NCI-H187 treated with DMSO at 0.1 percent for 48 hours (cell line): ENCODE measurements at places on chromosomes 3 and 15.
A peak's percentile ranks its signal among the peaks of the same experiment; 100 is the strongest.

GRCh38 chr3:20975188-20975651, 775.8 kb downstream of the ZNF385D start:
- no peak for DNase-seq

DNA sequence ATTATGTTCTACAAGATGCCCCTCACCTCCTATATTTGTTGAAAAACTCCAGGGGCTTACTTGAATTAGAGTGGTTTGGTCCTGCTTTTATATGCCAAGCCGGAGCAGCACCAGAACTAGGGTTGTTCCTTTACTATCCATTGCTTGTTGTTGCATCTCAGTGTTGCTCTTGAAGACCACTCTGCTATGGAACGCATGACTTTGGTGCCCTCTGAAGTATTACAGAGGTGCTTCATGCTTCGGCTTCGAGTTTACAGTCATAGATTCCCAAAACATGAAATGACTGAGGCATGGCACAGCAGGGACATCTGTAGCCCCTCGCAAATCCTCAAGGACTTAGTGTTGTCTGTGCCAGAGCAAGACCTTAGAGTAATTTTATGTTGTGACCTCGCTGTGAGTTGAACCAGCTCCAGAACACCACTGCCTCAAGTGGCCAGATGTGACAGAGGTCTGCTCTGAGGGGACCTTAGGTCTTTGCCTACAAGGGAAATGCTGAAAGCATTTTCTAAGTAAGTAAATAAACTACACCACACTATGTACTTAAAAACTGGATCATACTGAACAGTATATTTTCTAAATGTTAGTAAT, 67.2 kb upstream of the SIAH2 start:
- DNase-seq, result no peak

DNA sequence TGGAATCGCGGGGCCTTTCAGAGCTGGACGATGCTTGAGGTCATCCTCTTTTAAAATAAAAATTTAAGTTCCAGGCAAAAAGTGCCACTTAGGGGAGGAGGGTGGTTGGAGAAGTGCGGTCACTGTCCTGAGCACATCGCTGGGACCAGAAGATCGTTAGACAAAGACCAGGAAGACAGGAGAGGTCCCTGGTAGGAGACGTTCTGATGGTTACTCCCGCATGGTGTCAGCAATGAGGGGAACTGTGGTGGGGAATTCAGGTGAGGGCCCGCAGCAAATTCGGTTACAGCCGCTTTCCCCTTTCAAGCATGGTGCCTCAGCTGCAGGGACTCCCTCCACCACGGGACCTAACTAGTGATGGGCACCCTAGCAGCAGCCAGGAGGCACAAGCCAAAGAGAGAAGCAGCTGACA, 1.0 kb upstream of the ISY1 start:
- DNase-seq, result no peak

- no peak for DNase-seq
These were observed 102.6 kb upstream of the BNIP2 start for GRCh38 chr15:59791755-59792154.

GRCh38 chr3:119625451-119626153, 27.9 kb downstream of the PLA1A start:
- DNase-seq, result no peak

GRCh38 chr3:129943020-129943419, 31.5 kb upstream of the TRH start:
- DNase-seq, result no peak

DNA sequence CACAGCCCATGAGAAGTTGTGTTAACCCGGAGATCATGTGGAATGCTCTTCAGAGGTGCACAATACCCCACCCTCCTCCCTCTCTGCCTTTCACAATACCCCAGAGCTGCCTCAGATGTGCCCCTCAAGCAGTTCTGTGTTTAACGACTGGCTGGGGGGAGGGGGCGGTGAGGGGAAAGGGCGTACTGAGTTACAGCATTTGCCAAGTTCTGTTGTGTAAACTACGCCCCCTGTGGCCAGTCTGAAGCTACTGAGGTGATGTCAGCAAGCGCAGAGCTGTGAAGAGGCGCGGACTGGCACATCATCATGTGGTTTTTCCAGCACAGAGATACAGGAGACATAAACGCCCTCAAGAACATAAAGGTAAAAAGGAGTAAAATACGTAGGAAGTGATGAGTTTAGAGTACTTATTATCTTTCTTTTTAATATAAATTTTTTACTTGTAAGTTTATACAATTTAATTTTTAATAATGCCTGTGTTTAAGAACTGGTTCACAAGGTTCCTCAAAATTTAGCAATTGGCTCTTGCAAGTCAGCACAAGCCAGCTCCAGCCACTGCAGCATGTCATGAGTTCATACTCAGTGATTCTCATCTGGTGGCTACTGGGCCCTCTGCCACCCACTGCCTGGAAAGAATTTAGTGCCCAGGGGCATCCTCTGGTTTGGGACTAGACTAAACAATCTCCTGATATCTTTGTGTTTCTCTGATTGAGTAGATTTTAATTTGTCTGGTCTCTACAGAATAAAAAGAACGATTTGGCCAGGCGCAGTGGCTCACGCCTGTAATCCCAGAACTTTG, 1.7 kb downstream of the EPB42 start:
- DNase-seq, result no peak

DNA sequence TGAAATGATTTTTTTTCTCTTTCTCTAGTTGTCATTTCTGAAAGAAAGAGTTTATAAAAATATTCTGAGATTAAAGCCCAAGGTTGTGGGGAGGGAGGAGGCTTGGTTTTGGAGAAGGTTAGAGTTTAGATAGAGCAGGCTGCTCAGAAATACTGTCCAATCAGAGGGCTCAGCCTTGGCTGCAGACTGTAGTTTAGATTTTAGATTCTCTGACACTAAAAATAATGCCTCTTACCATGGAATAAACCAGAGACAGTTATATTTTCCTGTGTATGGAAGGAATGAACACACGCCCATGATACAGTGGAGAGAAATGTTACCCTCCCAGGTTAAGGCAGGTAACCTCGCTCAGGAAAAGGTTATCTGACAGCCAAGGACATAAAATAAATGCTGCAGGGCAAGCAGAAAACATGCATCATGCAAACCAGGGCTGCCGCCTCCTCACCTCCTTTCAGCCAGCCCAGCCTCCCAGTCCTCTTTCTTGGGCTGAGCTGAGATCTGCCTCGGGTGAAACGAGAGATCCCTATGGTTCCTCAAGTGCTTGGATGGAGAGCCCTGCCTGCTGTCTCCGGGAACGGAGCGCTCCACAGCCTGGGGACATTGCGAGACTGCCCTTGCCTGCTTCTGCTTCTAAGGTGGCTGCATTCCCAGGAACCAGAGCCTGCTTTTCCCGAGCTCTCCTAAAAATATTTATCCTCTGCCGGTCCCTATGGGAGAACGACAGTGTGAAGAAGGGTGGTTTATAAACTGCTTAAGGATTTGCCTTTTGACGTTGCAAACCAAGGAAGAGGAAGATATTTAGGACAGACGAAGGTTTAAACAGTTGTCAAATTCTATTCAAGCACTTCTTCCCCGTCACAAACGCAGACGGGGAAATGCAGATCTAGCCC, 848 bp downstream of the NCEH1 start:
- peak; percentile 11 for DNase-seq

DNA sequence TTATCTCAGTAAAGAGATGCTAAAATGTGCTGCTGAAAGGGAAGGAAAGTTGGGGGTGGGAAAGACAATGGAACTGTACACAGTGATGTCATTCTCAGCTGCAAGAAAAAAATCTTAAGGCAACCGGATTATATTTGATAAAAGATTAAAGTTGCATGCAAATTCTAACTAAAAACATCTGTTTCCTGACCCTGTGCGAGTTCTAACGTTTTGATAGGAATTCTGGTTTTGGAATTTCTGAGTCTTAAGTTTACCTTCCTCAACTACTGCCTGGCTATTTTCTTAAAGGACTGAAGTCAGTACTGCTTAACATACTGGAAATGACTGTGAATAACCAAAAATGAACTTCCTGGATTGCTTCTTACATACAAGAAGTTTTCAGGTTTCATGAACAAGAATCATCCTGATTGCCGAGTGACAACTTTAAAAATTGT, 115.5 kb downstream of the SLC25A26 start:
- no peak for DNase-seq

DNA sequence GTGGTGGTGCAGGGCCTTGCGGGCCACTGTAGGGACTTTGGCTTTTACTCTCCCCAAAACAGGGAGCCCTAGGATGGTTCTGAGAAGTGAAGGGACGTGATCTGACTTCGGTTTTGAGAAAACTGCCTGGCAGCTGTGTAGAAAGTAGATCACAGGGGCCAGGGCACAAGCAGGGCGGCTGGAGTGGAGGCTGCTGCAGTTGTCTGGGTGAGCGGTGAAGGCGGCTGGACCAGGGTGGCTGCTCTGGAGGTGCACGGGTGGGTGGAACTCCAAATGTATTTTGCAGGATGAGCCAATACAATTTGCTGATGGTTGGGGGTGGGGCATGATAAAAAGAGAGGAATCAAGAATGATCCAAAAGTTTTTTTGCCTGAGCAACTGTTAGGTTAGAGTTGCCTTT, 29.8 kb upstream of the TRH start:
- DNase-seq, result no peak

- no peak for DNase-seq
These were observed 45.6 kb downstream of the NOX5 start for GRCh38 chr15:69060041-69060481.

GRCh38 chr3:42070524-42070923, 20.6 kb upstream of the TRAK1 start:
- no peak for DNase-seq

GRCh38 chr3:100603469-100603868, 5.9 kb upstream of the ADGRG7 start:
- no peak for DNase-seq

GRCh38 chr15:51731549-51732267, 5.7 kb downstream of the LYSMD2 start:
- no peak for DNase-seq

DNA sequence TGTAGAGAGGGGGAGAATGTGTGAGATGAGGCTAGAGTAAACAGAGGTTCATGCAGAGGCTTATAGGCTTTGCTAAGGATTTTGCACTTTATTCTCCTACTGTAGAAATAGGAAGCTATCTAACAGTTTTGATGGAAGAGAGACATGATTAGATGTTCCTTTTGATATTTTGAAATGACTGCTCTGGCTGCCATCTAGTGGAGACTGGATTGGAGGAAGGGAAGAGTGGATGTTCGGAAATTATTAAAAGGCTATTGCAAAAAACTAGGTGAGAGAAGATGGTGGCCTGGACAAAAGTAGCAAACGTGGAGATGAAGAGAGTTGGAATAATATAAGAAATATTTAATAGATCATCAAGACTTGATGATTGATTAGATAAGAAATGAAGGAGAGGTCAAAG, 42.2 kb downstream of the SYN2 start:
- DNase-seq, result no peak

GRCh38 chr3:160919942-160920341, 163.9 kb downstream of the PPM1L start:
- peak; percentile 84 for DNase-seq

GRCh38 chr3:149214702-149215101, 6.9 kb downstream of the CP start:
- no peak for DNase-seq

DNA sequence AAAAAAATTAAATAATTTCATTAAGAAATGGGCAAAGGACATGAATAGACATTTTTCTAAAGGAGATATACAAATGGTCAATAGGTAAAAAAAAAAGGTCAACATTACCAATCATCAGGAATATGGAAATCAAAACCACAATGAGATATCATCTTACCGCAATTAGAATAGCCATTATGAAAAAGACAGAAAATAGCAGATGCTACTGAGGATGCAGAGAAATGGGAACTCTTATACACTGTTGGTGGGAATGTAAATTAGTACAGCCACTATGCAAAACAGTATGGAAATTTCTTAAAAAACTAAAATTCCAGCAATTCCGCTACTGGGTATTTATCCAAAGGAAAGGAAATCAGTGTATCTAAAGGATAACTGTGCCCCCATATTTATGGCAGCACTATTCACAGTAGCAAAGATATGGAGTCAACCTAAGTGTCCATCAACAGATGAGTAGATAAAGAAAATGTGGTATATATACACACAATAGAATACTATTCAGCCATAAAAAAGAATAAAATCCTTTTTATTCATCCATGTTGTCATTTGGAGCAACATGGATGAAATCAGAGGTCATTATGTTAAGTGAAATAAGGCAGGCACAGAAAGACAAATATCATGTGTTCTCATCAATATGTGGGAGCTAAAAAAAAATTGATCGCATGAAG, 132.4 kb downstream of the RPL22L1 start:
- DNase-seq, result no peak

- no peak for DNase-seq
These were observed 7.4 kb downstream of the RRP9 start for GRCh38 chr3:51934139-51934850.

DNA sequence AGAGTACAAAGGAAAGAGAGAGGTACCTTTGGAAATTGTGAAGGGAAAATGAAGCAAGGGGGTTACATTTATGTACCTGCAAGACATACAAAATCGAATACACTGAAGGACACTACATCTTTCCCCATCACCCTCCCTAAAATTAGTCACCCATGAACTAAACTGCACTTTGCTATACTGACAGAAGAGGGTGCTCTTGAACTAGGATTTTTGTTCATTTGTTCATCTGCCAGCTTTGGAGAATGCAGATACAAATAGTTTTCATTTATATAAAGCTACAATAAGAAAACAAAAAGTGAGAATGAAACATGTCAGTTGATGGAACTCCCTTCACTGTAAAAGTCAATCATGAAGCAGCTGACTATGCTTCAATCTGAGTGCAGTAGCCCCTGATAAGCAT, 55.7 kb downstream of the PCCB start:
- DNase-seq, result no peak

GRCh38 chr3:72109327-72110259, 324.6 kb upstream of the PROK2 start:
- DNase-seq, result no peak

GRCh38 chr3:106029954-106030626, 161.3 kb upstream of the CBLB start:
- DNase-seq, result no peak

DNA sequence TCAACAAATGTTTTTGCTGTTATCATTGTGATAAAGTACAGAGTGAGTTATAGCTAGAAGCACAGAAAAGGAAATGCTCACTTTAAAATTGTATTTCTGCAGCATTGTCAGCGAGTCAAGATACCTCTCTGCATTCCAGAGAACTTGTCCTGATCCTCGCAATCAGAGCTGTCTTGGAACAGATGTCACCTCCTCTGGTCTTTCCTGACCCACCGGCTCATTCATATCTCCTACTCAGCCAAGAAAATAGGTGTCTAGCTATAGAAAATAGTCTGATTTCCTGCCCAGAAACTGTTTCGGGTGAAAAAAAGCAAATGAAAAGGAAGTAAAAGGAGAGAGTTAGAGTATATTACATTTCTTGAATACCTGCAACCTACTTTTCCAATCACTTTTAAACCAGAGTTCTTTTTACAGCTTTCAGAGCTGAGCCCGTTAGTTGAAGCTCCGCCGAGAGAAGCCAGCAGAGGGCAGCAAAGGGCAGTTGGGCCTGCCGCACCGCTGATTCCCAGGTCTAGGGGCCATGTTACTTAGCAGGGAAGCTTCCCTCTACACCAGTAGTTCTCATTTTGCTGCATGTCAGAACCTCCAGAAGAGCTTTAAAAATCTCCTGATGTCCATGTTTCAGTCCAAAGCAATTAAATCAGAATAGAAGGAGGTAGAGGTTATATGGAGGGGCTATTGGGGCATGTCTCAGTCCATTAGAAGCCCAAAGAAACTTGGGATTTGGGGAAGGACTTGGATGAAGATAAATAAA, 185.7 kb upstream of the THRB start:
- no peak for DNase-seq

- no peak for DNase-seq
These were observed 38.5 kb downstream of the HDC start for GRCh38 chr15:50227076-50227475.

- DNase-seq, result peak; percentile 64
These were observed 126.0 kb downstream of the FMN1 start for GRCh38 chr15:33068511-33068990.

- no peak for DNase-seq
These were observed 43.8 kb downstream of the GAP43 start for GRCh38 chr3:115666920-115667737.
